ENCODE measurements at places on chromosomes 3 and 15. TPM values are rescaled to one million over a fixed set of nuclear protein-coding genes. Genes with fewer than 3 reads are reported as not detected.
A peak's percentile ranks its signal among the peaks of the same experiment; 100 is the strongest.

- ATAC-seq, result peak; percentile 42
Observed at GRCh38 chr15:33029109-33029652, 165.3 kb downstream of the FMN1 start.

Gene PLSCR2
- total RNA-seq, result not detected

DNA sequence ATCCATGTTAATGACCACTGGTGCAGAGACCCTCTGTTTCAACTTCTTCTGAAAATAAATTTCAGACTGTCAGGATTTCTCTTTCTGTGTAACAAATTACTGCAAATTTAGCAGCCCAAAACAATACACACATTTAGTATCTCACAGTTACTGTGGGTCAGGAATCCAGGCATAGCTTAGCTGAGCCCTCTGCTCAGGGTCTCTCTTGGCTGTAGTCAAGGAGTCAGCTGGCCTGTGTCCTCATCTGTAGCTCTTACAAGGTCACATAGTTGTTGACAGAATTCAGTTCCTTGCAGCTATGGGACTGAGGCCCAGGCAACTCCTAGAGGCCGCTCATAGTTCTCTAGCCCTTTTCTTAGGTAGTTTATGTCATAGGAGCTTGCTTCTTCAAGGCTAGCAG is 51.9 kb downstream of the NKIRAS1 start:
- peak; percentile 62 for ATAC-seq

GRCh38 chr3:64496786-64497490 is 190.9 kb downstream of the ADAMTS9 start:
- no peak for ATAC-seq

- no peak for ATAC-seq
Observed at GRCh38 chr3:183242431-183242830, 10.6 kb upstream of the B3GNT5 start.

DNA sequence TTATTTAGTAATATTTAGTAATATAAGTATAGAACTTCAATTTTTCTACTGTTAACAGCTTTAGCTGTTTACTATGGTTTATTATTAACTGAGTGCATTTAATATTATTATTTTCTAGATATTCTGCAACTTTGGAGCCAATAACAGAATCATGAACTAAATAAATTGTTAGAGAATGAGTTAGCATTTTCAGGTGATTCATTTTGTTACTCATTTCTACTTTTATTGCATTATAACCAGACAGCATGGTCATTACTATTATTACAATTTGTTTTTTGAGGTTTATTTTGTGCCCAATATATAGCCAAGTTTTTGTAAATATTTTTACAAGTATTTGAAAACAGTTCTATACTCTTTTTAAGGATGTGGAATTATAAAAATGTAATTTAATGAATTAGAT is 279.6 kb downstream of the SQOR start:
- ATAC-seq, result no peak

GRCh38 chr3:25844891-25845290 is 55.0 kb downstream of the OXSM start:
- no peak for ATAC-seq

- no peak for ATAC-seq
Observed at GRCh38 chr3:87260270-87260669, 16.1 kb downstream of the POU1F1 start.

GRCh38 chr15:68666812-68667450 is 88.1 kb downstream of the CORO2B start:
- ATAC-seq, result no peak

DNA sequence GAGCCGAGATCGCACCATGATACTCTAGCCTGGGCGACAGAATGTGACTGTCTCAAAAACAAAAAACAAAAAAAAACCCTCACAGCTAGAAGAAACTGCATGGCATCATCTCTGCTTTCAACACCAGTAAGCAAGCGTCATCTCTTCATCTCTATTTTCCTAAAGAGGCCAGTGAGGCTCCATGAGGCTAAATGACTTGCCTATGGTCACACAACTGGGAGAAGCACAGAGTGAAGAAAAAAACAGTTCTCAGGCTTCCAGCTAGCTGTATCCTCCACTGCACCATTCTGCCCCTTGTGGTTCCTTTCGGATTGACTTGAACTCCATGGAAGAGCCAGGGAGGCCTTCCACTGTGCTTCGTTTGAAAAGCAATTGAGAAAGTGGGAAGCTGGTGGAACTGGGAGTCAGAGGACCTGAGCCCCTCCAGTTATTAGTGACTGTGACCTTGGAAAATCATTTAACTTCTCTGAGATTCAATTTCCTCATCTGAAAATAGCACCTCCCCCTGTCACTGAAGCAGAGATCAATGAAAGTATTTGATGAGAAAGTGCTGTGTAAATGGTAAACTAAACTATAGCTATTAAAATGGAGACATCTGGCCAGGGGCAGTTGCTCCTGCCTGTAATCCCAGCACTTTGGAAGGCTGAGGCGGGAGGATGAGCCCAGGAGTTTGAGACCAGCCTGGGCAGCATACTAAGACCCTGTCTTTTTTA is 32.1 kb upstream of the DENND4A start:
- ATAC-seq, result peak; percentile 87

GRCh38 chr3:13798401-13798800 is 81.5 kb downstream of the WNT7A start:
- no peak for ATAC-seq

DNA sequence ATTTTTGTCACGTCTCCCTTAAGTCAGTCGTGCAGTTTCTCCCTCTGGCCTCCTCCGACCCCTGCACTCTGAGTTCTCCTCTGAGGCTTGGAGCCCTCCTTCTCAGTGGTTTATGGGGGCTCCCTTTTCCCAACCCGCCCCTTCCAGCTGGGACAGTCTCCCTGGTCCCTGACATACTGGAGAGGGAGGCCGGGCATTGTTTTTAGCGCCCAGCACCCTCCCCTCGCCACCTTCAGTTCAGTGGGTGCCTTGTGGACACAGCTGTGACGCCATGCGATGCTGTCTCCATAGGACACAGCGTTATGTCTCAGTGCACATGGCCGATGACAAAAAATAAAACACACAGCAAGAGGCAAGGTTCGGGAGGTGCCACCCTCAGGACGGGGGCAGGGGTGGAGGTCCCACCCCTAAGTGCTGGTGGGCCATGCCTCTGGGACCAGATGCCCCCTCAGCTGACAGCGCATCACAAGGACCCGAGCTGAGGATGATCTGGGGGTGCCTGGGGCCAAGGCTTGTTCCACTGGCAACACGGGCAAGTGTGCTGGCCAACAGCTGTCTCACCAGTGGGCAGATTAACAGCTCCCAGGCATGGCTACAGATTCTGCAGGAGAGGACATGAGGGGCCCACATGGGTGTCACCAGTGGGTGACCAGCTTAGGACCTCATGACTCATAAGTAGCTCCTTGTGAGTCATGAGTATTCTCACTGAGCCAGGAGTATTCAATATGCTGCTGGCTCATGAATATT is 81.6 kb downstream of the PLXNA1 start:
- peak; percentile 94 for ATAC-seq

DNA sequence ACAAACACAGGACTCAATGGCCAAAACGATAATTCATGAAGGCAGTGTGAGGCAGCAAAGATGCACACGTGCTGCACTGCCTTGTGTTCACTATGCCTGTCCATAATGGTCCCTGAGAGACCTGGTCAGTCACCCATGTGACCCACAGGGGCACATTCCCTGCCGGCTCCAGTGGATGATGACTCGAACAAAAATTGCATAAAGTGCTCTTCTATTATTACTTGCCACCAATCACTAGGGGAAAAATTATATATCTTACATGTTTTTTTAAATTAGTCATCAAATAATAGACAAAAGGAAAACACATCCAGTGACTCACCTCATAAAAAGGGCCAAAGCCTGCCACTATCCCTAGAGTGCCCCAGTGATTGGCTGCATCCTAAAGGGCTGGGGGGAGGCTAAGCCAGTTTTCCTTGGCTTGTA is 47.5 kb downstream of the UBP1 start:
- peak; percentile 73 for ATAC-seq

- ATAC-seq, result no peak
Observed at GRCh38 chr3:131109156-131109555, 82.5 kb downstream of the NEK11 start.

DNA sequence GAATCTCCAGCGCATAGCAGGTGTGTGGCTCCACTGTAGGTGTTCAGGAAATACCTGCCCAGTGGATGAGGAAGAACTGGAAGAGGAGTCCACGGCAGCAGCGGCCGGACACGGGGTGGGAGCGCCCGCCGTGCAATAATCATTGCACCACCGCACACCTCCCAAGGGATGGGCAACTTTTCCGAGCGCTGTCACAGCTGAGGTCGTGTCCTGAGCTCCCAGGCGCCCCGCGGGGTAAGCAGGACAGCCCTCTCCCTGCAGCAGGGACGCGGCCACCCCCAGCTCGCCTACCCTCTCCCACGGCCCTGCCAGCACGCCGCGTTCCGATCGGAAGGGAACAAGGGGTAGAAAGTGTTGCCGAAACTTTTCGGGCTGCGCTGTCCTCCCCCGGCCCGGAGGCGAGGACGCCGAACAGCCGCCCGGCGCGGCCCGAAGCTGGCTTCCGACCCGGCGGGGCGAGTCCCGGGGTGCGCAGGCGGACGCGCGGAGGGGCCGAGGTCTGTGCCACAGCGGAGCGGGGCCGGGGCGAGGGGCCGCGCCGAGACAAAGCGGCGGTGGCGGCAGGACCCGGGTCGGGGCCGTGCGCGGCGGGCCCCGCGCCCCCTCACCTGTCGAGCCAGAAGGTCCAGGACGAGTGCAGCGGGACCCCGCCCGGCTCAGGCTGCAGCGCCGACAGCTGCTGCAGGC is 475 bp downstream of the EIF4E3 start:
- ATAC-seq, result peak; percentile 52

Gene NR2F2
- 24.3 TPM for total RNA-seq

Gene SERINC4
- 0.63 TPM for total RNA-seq

- no peak for ATAC-seq
Observed at GRCh38 chr15:45648521-45649200, 13.8 kb downstream of the SQOR start.

Gene NOP10
- 289 TPM for total RNA-seq

- no peak for ATAC-seq
Observed at GRCh38 chr3:190809351-190809750, 53.1 kb downstream of the GMNC start.

- no peak for ATAC-seq
Observed at GRCh38 chr3:51355891-51356578, 29.1 kb upstream of the MANF start.

Gene TEX264
- 49.4 TPM for total RNA-seq

DNA sequence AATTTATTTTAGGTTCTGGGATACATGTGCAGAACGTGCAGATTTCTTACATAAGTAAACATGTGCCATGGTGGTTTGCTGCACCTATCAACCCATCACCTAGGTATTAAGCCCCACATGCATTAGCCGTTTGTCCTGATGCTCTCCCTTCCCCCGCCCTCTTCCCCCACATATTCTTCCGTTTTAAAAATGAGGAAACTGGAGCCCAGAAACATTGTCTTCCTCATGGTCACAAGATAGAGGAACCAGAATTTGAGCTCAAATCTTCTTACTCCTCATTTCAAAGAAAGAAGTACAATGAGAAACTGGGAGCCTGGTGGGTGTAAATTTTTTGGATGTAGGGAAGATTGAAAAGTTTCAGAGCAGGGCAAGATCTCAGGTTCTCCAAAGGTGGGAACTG is 56.1 kb upstream of the USP3 start:
- ATAC-seq, result no peak

- ATAC-seq, result no peak
Observed at GRCh38 chr15:47027322-47027946, 689.9 kb upstream of the SEMA6D start.

DNA sequence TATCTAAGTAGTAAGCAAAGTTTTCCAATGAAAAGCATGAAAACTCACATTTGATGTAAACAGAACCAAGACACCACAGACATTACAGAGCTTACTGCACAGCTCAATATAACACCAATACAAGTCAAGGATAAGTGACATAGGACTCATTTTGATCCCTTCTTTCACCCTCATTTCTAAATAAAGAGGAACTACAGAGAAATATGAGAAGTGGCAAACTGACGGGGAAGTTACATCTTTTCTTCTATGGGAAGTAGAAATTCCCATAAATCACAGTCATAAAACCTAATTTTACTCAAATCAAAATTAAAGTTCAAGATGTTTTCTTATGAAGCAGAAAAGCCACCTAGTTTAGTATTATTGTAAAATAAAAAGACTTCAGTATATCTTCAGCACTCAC is 3.8 kb downstream of the ATG3 start:
- ATAC-seq, result no peak

DNA sequence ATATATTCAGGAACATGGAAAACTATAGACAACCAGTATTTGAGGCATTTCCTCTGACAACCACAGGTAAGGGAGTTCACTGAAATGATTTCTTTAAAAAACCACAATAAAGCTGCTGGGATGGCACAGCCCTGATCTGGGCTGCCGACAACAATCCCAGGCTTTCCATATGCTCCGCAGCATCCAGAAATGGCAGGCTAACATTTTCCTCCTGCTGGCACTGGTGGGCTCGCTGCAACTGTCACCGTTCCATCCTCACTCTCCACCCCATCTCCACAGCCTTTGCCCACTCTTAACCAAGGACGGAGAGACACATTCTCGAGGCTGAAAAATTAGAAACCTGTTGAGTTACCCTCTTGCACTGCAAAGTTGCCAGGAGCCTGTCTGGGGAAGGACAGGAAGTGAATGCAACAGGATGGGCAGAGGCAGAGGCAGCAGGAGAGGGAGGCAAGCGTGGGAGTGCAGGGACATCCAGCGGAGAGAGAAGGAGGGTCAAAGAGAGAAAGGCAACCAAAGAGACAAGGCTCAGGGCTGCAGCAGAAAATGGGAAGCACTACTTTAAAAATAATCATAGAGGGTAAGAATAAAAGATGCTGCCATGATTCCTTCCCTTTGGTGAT is 79.0 kb upstream of the ARRDC4 start:
- no peak for ATAC-seq
